ENCODE measurements at places on chromosomes 4 and X.

DNA sequence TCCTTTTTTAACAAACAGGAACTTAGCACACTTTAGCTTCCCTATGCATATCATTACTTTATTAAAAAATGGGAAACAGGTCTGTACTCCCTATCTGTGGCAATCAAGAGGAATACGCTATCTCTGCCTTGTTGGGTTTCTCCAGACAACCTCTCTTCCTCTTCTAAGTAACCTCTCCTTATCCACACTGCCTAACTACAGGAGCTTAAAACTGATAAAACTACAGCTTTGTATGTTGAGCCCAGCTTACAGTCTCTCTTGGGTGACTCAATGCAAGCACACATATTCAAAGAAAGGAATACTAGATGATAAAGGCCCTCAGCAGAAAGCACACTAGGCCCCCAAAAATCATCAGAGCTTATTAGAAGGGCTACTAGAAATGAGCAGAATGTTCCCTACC lies 8.9 kb downstream of the NUP62CL start:
- no peak for DNase-seq

DNA sequence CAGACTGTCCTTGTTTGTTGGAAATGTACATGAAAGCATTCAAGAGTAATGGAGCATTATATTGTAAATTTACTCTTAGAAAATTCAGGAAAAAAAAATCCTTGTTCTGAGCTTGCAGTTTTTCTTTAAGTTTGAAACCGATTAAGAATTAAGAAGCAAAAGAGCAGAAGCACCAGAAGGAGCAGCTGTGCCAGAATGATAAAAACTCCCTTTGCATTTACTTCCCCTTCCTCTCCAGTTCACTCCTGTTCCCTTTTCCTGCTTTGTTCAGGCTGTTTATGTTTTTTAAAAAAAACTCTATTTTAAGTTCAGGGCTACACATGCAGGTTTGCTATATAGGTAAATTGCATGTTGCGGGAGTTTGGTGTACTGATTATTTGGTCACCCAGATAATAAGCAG lies 90.3 kb downstream of the ATOH1 start:
- DNase-seq, result no peak

DNA sequence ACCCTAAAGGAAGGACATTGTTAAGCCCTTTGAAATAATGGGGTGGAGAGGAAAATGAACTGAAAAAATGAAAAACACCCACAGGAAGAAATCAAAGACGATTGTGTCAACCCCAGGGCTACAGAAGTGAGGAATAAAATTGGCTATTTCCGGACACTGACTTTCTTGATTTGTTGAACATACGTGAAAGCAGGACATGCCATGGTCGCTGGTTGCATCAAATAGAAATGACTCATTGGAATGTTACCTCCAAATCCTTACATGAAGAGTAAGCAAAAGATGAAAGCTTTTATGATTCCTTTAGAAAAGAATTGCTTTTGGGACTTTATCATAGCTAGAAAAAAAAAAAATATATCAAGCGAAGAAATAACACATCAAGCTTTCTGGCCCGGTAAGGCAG lies 75.3 kb downstream of the DCUN1D4 start:
- DNase-seq, result no peak

- DNase-seq, result no peak
Observed at GRCh38 chrX:123753656-123754350, 21.0 kb upstream of the THOC2 start.

GRCh38 chrX:123330229-123330942 lies 146.3 kb downstream of the GRIA3 start:
- no peak for DNase-seq

GRCh38 chrX:63935835-63936234 lies 150.8 kb upstream of the ARHGEF9 start:
- no peak for DNase-seq

DNA sequence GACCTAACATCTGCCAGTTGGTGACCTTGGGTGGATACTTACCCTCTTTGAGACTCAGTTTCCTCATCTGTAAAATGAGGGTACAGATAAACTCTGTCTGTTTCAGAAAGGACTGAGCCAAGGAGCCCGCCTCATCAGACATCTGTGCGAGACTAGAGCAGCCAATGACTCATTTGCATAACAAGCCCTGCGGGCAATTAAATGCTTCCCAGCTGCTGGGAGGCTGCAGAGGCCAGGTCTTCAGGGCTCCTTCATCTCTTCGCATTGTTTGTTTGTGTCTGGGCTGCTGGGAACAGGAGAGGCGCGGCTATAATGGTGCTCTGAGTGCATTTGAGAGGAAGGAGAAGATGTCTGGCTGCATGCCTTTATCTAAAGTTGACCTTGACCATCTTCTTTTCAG lies 85.0 kb downstream of the ADRA2C start:
- DNase-seq, result peak; percentile 77

GRCh38 chrX:21955403-21956189 lies 15.1 kb downstream of the SMS start:
- DNase-seq, result no peak

DNA sequence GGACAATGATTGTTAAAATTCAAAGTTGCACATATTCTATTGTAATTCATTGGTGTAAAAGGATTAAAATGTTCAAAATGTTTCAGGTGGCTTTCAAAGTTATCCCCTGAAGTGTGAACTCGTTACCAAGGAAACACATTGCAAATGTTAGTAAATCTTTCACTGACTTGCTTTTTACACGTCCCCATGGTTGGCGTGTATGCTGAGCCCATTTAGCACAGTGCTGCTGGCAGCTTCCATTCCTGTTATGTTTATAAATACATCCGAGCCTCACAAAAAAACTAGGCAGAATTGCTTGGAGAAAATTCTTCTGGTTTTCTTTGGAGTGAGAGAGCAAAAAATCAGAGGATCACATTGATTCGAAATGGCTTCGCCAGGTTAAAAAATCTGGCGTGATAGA lies 105.9 kb upstream of the HPGD start:
- DNase-seq, result no peak

- no peak for DNase-seq
Observed at GRCh38 chrX:30183554-30183953, 31.8 kb upstream of the MAGEB2 start.

DNA sequence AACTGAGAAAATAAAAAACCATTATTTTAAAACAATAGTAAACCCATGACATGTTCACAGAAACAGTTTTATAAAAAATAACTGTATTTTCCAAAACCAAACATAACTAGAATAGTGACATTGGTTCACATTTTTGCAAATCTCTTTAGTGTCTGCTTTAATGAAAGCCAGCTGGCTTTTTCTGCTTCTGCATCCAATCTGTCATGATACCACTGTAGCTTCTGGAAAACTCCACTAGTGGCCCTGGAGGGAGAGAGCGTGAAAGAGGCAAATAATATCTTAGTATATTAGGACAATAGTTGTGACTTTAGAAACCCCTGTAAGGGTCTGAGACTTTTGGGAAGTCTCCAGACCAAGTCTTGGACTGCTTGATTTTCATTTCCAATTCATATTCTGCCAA lies 31.1 kb downstream of the FGFBP1 start:
- DNase-seq, result peak; percentile 19

DNA sequence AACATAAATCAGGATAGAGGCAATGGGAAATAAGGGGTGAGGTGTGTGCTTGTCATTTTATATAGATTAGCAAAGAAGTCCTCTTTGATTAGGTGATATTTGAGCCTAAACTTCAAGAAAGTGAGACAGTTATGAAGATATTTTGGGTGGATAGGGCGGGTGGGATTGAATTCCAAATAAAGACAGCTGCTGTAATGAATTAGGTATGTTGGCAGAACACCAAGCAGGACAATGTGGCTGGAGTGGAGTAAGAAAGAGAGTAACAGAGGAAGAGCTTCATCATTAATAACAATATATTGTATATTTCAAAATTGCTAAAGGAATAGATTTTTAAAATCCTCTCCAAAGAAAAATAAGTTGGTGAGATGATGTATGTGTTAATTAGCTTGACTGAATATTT lies 91.0 kb upstream of the CENPE start:
- no peak for DNase-seq

GRCh38 chrX:132169554-132169953 lies 41.7 kb upstream of the FRMD7 start:
- DNase-seq, result no peak

- DNase-seq, result no peak
Observed at GRCh38 chrX:53677286-53677685, 9.2 kb downstream of the HUWE1 start.

DNA sequence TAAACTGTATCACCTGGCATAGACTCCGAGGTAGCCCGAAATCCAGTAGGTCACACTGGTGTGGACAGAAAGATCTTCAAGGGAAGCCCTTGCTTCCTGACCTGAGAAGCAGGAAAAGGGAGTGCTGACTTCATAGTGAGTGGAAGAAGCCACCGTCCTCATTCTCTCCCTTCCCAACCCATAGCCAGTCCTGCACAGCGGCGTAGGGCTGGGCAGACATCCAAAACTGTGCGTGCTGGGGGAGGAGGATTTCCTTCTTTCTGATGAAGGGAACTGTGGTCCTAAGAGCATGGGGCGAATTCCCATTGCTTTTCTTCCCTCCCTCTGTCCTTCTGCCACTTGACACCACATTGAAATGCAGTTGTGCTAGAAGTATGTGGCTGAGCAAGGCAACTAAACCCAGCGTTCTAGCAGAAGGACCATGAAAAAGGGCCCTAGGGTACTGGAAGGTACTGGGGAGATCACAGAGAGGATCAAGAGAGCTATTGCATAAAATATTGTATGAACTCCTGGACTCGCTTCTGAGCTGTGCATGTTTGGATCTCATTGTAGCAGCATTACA lies 66.9 kb downstream of the STOX2 start:
- no peak for DNase-seq

DNA sequence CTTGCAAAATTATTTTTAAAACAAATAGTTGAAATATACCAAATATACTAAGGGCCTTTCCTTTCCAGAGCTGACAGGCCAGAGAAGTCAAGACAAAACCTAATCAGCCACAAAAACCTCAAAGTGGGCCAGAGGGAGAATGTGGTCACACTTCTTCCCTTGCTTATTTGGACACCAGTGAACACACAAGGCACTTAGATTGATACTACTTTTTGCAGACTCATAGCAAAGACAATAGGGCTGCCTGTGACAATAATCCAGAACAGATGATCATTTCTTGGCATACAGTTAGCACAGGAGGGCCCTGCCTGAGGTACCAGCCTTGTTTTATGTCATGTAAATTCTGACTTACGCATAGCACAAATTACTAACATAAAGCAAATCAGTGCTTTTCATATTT lies 215.7 kb upstream of the NEIL3 start:
- peak; percentile 15 for DNase-seq

DNA sequence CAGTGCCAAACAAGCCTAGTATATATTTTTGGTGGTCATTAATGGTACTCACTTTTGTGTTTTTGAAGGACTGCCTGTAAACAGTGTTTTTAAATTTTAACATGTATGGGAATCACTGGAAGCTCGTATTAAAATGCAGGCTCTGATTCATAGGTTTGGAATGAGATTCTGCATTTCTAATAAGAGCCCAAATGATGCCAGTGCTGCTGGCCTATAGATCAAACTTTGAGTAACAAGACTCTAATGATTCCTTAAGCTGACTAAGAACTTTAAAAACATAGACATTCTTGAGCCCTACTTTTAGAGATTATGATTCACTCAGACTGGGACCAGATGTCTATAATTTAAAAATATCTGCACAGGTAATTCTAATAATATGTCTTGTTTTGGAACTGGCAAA lies 823.2 kb upstream of the LCORL start:
- DNase-seq, result no peak

DNA sequence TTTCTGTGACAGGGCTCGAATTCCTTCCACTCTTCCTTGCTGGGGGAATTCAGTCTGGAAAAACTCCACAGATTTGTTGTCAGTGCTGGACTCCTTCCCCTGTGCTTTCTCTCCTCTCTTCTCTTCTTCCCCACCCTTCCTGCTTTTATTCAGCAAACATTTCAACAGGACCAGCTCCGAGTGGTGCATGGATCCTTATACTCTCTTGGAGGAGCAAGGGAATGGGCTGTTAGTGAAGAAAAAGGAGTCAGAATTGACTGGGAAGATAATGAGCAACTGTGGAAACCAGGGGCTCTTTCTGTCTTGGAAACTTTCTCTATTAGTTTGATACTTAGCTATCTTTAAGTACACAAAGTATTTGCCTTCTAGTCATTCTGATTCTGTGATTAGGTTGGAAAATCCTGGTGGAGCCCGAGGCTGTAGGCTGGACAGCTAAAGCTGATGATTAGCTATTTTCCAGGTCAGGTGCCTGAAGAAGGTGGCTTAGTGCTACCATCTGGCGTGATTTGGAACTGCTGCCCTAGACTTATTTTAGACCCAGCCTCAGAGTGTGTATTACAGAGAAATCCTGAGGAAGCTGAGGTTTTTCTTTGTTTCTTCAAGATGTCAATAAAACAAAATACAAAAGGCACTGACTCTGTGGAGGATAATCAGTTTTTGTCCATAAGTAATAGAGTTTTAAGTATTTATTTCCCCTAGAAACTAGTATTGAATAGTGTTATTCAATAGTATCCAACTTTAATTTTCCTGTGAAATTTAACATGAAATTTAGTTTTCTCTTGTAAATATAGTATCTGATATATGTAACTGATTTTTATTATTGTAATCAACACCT lies 38.4 kb downstream of the NAP1L5 start:
- DNase-seq, result peak; percentile 72

DNA sequence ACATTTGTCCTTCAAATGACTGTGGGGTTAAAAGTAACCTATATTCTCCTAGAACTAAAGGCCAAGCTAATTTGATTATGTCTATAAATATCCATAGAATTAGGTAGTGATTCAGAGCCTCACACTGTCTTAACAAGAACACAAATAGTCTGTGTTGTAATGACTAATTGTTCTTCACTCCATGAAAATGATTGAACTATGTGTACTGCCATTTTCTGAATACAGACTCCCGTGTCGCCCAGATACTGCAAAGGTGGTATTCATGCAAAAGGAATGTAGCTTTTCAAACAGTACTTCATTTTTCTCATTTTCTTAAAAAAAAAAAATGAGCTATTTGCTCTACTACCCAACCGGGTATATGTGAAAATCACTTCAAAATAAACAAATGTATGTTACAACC lies 11.3 kb upstream of the PHKA2 start:
- DNase-seq, result peak; percentile 10

- DNase-seq, result no peak
Observed at GRCh38 chrX:134137341-134137740, 99.6 kb upstream of the CCDC160 start.

GRCh38 chr4:109052821-109053220 lies 249.6 kb downstream of the COL25A1 start:
- DNase-seq, result no peak

GRCh38 chrX:154351183-154352011 lies 23.0 kb downstream of the FLNA start:
- no peak for DNase-seq

GRCh38 chr4:81166458-81167160 lies 48.4 kb downstream of the PRKG2 start:
- DNase-seq, result peak; percentile 3

GRCh38 chr4:15244354-15244753 lies 183.5 kb upstream of the C1QTNF7 start:
- no peak for DNase-seq

DNA sequence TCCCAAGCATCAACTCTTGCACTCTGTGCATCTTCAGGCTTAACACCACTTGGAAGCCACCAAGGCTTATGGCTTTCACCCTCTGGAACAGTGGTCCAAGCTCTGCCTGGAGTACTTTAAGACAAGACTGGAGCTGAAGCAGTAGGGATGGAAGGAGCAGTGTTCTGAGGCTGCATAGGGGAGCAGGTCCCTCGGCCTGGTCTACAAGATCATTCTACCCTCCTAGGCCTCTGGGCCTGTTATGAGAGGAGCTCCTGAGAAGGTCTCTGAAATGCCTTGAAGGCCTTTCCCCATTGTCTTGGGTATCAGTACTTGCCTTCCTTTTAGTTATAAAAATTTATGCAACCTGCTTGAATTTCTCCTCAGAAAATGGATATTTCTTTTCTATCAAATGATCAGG lies 286.7 kb downstream of the CPXCR1 start:
- no peak for DNase-seq
